RPMI7951 (cell line): ENCODE measurements at places on chromosomes 13 and 19. TPM values are rescaled to one million over a fixed set of nuclear protein-coding genes. Genes with fewer than 3 reads are reported as not detected.
A peak's percentile ranks its signal among the peaks of the same experiment; 100 is the strongest.

DNA sequence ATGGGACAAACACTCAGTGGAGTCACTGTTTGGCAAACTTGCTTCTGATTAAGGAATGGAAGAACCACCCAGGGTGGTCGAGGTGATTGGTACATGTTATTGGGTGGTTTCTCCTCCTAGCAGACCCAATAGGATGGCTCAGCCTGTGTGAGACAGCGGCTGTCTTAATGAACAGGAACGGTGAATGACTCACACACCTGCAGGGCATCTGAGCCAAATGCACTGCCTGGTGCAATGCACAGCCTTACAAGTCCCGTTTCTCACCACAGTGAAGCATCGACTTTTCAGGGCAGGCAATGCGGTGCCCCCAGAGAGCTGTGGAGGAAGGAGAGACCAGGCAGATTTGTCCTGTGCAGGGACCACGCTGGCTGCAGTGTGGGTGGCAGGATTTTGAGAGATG lies 238.5 kb downstream of the FGF9 start:
- peak; percentile 39 for DNase-seq

DNA sequence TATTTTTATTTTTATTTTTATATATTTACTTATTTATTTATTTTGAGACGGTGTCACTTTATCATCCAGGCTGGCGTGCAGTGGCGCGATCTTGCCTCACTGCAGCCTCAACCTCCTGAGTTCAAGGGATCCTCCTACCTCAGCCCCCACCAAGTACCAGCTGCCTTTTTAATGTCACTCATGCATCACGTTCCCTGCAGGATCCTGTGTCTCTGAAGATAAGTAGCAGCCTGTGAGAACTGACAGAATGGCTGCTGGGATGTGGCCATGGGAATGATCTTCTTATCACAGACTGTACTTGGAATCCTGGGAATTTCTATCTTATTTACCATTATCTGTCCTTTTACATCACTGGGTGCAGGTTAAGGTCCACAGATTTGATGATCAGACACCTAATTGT lies 9.2 kb upstream of the ZNF761 start:
- DNase-seq, result no peak

DNA sequence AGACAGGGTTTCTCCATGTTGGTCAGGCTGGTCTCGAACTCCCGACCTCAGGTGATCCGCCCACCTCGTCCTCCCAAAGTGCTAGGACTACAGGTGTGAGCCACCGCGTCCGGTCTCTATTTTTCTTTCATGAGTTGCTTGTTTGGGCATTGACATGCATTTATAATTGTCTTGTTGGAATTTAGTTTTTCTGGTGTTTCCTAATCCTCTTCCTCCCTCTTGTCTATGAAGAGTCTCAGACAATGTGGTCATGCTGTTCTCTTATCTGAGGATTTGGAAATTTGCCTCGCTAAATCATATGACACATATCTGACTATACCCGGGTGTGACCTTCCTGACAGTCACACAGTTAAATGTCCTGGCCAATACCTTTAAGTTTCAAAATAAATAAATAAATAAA lies 7.4 kb upstream of the CEACAM18 start:
- peak; percentile 12 for DNase-seq

- DNase-seq, result peak; percentile 55
These were observed 70.5 kb upstream of the ZNF420 start for GRCh38 chr19:37007587-37008220.

DNA sequence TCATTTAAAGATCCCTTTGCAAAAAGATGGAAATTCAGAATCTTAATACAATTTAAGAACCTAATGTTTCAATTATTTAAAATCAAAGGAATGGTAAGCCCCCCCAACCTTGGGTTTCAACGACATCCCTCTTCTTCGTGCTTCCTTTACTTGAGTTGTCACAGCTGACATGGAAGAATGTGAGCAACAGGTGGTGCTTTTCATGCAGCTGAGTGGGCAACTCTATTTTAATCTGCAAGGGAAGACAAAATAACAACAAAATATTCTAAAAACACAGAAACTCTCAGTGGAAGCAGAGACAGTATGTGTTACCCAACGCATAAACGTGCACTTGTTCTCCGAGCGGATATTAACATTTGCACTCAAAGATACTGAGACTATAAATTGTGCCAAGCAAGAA lies 92.3 kb downstream of the DOCK9 start:
- no peak for DNase-seq

DNA sequence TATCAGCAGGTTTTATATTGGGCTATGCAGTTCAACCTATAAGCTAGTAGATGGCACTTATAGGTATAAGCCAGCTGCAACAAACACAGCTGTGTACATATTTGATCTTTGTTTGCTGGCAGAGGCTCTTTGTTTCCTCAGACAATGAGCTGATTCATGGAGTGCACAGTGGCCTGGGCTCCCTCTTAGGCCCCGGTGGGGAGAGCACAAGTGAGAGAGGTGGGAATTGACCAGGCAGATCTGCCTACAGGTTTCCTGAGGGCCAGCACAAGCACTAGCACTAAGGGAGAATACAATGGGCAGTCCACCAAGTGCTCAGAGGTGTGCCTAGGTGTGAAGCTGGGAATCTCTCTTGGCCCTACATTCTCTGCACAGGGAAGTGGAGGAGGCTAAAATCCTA lies 1390.7 kb downstream of the SLITRK5 start:
- no peak for DNase-seq

GRCh38 chr13:109100705-109101304 lies 471.4 kb downstream of the MYO16 start:
- no peak for DNase-seq

The ARRDC5 gene
- total RNA-seq, result not detected in 2 replicates

The ZNF440 gene
- total RNA-seq, result 6.7 and 6.8 TPM in 2 replicates
